Activated CD8-positive, alpha-beta memory T cell treated with anti-CD3 and anti-CD28 coated beads for 4 hours (primary cell): ENCODE measurements at places on chromosomes 2 and 18.

- no peak for DNase-seq
Measured at GRCh38 chr18:48959921-48960920, 9.5 kb upstream of the SMAD7 start.

DNA sequence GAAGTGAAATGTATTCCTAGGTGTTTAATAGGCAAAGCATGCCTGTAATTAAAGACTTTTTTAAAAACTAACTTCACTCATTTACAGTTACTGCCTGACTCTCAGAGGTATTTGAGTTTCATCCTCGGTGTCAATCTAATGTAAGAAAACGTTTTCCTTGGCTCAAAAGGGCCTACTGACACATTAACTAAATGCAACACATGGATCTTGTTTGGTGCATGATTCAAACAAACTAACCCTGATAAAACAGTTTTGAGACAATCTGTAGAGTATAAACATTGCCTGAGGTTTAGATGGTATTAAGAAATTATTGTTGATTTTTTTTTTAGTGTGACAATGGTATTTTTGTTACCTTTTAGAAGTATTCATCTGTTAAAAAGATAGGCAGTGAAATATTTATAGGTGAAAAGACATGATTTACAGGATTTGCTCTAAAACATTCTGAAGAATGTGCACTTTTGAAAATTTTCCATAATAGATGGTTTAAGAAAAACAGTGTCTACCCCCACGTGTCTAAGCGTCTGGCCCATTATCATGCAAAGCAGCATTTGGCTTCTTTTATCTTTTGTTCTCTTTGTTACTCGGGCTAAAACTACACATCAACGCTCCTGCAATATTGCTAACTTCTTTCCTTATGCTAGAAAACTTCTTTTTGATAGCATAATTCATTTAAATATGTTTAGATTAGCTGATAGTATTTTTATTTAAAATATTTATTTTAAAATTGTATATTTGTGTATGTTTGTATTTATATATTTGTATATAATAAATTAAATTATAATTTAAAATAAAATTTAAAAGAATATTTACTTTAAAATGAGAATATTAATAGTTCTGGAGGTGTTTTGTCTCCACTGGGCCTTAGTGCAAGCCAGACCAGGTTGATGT is 160.2 kb upstream of the NDUFV2 start:
- no peak for DNase-seq

- no peak for DNase-seq
Measured at GRCh38 chr2:46683541-46683940, 204.2 kb downstream of the TMEM247 start.

DNA sequence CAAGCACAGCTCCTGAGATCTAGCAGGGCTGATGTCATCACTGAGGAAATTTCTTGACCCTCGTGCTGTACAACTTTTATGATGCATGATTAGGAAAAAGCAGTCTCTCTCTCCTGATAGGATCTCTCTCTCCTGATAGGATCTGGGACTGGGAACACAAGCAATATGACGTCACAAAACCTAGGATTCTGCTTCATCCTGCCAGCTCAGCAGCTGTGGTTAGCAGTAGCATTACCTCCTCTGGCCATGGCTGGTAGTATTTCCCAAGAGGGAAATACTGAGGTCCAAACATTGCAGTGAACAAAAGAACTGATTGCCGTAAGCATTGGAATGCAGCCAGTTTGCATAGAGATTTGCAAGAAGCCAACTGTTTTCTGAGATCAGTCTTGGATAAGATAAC is 521.2 kb upstream of the POU3F3 start:
- DNase-seq = no peak

DNA sequence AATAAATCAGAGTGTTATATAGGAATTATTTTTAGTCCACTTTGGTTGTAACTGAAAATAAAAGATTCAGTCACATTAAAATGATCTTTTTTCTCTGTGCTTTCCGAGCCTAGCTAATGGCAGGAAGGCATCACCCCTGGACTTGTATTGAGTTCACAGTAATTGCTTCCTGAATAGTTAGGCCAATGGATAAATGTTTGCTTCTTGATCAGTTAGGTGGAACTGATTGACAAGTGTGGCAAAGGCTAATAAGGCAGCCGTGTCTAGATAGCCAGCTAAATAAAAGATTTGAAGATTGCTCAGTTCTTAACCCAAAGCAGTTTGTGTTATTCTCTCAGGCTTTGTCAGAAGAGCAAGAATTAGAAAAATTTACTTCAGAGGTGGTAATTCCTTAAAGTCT is 20.8 kb downstream of the FAM171B start:
- DNase-seq = no peak

GRCh38 chr2:15931319-15931890 is 8.9 kb upstream of the MYCN start:
- no peak for DNase-seq

GRCh38 chr2:53353135-53354114 is 414.2 kb upstream of the CHAC2 start:
- DNase-seq = no peak

DNA sequence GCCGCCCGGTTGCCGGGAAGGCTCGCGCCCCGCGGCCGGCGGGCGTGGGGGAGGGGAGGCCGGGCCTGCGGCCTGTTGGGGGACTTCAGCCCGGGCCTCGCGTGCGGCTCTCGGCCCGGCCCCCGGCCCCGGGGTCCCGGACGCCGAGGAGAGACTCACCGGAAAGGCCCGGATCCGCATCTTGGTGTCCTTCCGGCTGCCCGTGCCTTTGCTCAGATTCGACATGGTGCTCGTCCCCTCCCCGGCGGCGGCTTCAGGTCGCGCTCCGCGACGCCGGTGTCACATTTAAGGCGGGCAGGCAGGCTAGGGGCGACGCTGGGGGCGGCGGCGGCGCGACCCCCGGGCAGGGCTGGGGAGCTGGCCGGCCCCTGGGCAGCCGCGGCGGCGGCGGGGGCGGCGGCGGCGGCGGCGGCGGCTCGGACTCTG is 365 bp downstream of the CUL3 start:
- DNase-seq = peak; percentile 21
